ENCODE measurements at places on chromosomes 5 and 9.

GRCh38 chr9:127758843-127759242 is 19.6 kb downstream of the SH2D3C start:
- DNase-seq = no peak

- no peak for DNase-seq
Measured at GRCh38 chr9:106066940-106067524, 372.7 kb downstream of the TMEM38B start.

DNA sequence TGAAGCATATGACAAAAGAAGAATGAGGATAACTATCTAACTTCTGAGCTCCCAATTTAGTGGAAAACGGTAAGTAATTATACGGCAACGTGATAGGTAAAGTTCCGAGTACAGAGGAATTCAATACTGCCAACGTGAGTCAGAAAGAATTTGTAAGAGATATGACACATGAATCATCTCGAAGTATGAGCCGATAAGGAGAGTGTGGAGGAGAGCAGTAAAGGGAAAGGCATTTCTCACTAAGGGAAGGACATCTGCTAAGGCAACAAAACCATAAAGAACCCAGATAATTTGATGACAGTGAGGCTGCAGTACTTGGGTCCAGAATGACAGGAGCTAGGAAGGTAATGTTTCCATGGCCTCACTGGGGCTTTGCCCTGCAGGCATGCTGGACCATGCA is 11.0 kb downstream of the MPDZ start:
- no peak for DNase-seq

- DNase-seq = no peak
Measured at GRCh38 chr9:82491604-82492003, 503.0 kb downstream of the SPATA31D1 start.

- no peak for DNase-seq
Measured at GRCh38 chr5:119019949-119020348, 31.6 kb upstream of the DTWD2 start.

GRCh38 chr9:107481035-107481434 is 8.5 kb downstream of the KLF4 start:
- no peak for DNase-seq

DNA sequence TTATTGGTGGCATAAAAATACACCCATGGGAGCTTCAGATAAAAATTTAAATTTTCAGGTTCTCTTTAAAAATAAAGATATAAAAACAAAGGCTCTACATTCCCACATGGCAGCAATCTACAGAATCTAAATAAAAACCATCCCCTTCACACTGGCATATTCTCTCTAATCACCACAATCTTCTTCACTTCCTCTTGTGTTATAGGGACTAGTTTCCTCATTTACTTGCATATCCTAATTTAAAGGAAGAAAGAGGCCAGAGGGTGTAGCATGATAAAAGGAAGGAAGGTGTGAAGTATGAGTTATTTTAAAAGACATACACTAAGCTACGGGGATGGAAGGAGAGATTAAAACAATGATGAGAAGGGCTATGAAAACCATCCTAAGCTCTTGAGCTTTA is 390.5 kb downstream of the ZNF608 start:
- no peak for DNase-seq

GRCh38 chr9:70486127-70486526 is 71.7 kb upstream of the KLF9 start:
- no peak for DNase-seq

DNA sequence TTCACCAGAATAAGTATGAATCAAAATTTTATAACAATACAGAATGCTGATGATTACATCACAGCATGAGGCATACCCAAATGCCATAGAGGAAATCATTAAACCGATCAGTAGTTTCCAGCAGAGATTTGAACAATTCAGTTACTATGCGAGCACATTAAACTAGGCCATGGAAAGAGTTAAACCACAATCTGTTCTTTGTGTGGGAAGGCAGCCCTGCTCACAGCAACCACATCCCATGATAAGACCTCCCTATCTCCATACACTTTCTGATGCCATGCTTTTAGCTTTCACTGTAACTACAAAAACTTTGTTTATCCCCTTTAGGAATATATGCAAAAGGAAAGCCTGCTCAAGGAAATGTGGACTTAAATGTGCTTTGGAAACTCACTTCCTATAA is 4.5 kb downstream of the NFIB start:
- no peak for DNase-seq

- no peak for DNase-seq
Measured at GRCh38 chr9:115650768-115651167, 502.8 kb upstream of the PAPPA start.

DNA sequence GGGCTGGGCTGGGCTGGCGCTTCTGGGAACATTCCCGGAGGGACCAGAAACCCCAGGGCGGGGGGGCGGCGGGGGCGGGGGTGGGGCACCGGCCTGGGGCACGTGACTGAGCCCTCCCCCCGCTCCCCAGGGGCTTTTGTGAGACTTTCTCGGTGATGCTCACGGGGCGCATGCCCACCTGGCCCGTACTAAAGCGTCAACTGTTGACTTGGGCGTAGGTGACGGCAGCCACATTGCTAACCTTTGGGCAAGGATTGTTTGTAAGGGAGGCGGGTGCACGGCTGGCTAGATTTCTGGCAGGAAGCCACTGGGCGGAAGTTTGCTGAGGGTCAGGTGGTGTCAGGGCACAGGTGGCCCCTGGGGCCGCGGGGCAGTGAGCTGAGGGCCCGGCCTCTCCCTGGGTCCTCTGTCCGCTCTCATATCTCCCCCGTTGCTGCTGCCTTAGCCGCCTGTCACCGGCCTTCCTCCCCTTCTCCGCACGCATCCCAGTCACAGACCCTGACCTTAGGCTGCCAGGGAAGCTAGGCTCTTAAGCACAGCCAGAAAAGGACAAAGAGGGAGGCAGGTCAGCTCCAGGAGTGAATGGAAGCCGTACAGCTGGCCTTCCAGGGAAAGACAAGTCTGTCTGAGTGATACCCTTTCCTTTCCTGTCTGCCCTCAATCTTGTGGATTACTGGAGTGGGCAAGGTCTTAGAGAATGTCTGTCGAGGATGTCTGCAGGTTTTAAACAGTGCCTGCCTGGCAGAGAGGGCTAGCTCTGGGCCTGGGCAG is 812 bp downstream of the CACFD1 start:
- DNase-seq = peak; percentile 78

Data from H1 (cell line).